ENCODE measurements at places on chromosomes 6 and 20.

- peak; percentile 79 for DNase-seq
Measured at GRCh38 chr6:158703837-158704822, 54.3 kb downstream of the SYTL3 start.

- DNase-seq, result no peak
Measured at GRCh38 chr6:21357262-21357661, 236.3 kb upstream of the SOX4 start.

DNA sequence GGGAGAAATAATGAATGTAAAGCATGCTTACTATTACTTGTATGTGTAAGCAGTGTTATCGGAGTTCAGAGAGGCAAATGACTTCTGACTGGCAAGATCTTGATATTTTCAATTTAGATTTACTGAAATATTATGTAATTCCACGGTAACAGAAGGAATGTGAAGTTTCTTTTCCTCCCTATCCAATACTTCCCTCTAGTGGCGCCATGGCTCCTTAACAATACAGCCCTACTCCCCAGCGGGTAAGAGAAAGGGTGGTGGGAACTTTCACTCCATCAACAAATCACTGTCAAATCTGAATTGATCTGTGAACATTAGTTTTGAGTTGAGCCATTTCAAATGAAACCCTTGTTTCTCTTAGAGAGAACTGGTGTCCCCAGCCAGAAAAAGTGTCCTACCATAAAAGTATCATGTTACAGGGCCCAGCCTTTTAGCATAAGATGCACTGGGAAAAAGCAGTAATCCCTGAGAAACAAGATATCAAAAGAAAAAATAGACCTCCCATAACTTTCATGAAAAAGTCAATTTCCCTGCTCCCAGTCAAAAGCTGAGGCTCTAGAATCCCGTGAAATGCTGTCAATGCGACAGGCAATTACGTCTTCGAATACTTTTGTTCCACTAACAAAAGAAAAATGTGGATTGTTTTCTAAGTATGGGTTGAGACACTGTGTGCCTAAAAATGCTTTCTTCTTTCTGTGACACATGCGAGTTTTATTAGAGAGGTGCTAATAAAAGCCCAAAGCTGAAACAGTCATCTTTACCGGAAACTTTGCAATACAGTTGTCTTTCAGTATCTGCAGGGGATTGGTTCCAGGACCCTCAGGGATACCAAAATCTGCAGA lies 12.9 kb downstream of the COX7A2 start:
- no peak for DNase-seq

- DNase-seq, result no peak
Measured at GRCh38 chr20:4929686-4930397, 71.5 kb downstream of the SLC23A2 start.

DNA sequence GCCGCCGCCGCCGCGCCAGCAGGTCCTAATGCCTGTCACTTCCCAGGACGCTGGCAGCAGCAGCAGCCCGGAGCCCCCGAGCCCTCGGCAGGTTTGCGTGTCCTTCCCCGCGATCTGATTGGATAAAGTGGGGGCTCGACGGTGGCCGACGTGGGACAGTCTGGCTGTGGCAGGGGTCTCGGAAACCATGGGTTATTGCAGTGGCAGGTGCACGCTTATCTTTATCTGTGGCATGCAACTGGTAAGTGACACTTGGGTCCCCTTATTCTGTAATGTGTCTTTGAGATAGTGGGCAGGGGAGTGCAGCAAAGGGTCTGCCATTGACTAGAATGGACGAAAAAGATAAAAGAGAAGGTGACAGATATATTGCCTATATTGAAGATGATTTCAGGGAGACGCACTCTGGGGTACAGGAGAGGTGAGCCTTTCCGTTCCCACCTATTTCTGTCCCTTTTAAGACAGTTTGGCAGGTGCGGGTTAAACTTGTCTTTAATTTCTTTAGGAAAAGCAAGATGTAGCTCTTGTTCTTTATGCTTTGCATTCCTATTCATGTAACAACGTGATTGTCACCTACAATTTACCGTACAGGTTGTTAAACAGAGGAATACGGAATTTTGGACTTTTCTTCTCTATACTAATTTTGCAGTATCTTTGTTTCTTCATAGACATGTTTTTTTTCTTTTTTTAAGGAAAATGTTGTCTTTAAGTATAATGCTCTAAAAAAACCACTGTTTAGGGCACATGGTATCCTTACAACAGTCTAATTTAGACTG lies 535 bp downstream of the NKAIN2 start:
- DNase-seq, result no peak

DNA sequence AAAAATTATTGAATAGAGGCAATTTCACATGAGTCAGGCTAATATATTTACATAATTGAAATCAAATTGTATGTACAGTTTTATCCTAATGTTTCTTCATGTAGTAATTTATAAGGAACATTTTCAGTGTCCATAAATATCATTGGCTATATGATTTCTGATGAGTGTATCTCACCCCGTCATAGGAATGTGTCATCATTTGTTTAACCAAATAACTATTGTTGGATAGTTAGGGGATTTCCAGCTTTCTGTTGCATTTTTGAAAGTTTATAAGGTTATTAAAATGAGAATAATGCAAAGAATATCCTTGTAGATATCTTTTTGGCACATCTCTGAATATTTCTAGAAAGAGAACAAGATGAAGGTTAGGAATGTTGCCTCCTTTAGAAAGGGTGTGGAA lies 39.0 kb downstream of the SYTL3 start:
- DNase-seq, result no peak

GRCh38 chr6:108002365-108003221 lies 44.6 kb upstream of the SEC63 start:
- no peak for DNase-seq

GRCh38 chr6:37135835-37136694 lies 33.9 kb upstream of the PIM1 start:
- DNase-seq, result no peak

GRCh38 chr20:7313047-7313446 lies 545.6 kb downstream of the BMP2 start:
- no peak for DNase-seq

DNA sequence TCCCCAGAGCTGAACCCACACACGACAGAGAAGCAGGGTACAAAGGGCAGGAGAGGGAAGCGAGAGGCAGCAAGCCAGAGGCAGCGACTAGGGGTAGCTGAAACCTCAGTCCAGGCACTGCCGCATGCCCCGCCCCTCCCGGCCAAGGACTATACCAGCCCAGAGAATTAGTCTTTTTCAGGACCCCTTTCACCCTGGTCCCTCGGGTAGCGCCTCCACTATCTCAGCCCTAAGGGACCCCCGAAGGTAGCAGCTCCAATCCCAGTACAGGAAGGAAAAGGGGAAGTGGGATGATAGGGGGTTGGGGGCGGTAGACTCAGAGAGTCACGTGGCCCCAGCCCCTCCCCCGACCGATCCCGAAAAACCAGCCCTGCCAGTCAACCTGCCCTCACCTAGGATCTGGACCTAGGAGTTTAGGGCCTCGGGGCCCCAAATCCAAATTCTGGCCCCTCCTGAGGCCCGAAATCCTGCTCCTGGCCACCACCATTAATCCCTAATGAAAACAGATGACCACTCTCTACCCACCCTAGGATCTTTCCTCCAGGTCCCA lies 1.3 kb downstream of the RGL2 start:
- no peak for DNase-seq

DNA sequence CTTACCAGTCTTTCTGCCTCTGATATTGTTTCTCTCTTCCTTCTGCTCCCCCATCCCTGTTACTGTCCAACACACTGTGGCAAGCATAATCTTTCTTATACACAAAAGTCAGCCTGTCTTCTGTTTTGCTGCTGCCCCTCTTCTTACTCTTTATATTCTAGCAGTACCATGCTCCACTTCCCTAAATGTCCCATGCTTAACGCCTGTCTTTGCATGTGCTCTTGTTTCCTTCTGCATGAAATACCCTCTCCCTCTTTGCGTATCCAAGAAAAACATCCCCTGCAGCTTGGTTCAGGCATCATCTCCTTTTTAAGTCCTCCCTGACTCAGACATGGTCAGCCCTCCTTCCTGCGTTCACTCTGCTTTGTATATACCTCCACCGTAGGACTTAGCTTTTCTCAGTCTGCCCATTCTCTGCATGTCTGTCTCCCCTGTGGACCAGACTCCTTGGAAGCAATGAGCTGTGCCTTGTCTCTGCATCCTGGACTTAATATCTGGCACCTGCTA lies 103.9 kb downstream of the CTNNBL1 start:
- no peak for DNase-seq

DNA sequence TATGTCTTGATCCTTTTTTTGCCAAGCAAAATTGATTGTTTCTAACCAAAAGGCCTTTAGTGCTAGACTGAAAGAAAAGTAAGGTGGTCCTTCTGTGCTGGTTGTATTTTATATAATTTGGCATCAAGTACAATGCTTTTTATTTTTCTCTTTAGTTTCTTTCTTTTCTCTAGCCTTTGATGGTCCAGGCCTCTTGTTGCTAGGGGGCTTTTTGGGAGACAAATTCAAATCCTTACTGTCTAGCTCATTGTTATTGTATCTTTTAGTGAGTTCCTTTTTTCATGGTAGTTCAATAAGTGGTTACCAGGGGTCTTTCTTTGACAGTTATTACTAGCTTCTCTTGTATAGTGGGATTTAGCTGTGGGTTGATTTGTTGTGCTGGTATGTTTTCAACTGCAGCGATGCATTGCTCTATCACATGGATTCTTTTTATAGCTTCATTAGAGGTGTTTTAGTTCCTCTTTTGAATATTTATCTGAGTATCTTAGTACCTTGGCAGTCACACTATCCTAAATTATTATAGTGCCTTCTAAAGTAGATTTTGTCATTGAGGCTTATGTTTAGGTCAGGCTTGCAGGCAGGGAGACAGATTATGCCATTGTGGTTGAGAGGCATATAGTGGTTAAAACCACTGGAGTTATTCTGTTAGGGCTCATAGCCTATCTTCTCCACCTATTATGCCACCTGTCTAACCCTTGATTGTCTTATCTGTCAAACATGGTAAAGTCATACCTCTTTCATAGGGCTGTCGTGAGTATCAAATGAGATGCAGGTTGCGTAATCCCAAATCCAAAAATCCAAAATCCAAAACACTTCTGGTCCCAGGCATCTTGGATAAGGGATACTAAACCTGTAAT lies 49.5 kb downstream of the KCNS1 start:
- no peak for DNase-seq

DNA sequence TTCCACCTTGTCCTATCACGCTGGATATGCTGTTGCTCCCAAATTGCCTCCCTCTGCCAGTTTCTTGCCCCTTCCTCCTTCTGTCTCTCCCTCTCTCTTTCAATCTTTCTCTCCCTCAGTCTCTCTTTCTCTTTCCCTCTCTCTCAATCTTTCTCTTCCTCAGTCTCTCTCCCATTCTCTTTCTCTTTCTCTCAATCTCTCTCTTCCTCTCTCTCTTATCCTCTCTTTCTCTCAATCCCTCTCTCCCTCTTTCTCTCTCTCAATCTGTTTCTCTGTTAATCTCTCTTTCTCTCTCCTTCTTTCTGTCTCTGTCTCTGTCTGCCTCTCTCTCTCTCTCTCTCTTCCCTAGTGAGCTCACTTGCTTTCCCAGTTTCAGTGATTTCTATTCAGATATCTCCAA lies 245.8 kb downstream of the ESR1 start:
- no peak for DNase-seq

- DNase-seq, result peak; percentile 84
Measured at GRCh38 chr6:111483736-111484632, 966 bp upstream of the REV3L start.

DNA sequence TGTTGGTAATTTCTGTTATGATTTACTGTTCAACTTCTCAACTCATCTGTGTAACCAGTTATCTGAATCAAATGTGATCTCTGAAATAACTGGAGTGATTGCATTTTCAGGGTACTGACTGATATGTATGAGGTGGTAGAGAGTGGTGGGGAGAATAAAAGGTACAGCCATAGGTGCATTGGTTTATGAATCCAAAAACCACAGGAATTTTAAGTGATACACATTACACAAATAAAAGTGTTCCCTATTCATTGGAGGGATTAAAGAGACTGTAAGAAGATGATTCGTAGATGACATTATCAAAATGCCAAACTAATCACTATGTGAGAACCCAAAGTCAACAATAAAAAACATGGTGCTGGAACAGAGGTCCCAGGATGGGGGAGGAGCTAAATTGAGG lies 158.7 kb upstream of the RSPO3 start:
- DNase-seq, result no peak

- no peak for DNase-seq
Measured at GRCh38 chr20:4195499-4195898, 180.1 kb upstream of the RNF24 start.

- DNase-seq, result no peak
Measured at GRCh38 chr6:55131616-55132015, 42.7 kb upstream of the HCRTR2 start.

- no peak for DNase-seq
Measured at GRCh38 chr20:7361321-7361720, 578.9 kb downstream of the HAO1 start.

- DNase-seq, result no peak
Measured at GRCh38 chr6:31836047-31836473, 8.5 kb downstream of the HSPA1B start.

DNA sequence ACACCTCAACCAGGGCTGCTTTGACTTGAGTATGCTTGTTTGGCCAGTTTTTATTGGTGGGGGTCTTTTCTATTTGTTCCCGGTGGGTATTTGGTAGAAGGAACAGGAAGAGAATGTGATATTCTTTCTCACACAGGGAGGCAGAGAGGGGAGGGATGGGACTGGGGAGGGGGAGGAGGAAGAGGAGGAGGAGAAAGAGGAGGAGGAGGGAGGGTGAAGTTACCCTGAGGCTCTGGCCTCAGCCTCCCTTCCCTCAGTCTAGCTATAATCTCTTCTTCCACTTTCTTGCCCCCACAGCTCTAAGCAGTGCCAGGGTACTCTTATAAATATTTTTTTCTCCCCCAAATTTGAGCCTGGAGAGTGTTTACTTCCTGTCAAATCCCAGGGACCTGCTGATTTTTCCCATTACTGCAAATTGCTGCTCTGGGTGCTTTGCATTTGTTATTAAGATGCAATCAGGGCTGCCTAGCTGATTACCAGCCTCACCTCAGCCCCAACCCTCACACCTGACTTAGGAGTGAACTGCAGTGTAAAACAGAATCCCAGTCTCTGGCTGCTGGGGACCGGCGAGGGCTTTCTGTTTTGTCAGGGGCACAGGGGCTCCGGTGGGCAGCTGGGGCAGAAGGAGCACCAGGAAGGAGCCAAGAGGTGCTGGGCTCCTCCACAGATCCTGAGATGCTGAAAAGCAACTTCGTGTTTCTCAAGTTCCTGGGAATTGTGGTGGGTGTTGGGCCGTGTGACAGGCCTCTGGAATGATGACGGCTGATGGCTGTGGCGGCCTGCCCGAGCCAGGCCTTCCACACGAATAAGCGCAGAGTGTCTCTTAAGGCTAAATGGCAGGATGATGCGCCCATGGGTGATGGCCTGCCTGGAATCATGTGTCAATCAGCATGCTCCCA lies 141.4 kb downstream of the CD83 start:
- no peak for DNase-seq

Data from stimulated activated CD4-positive, alpha-beta T cell treated with anti-CD3 and anti-CD28 coated beads, Interleukin-4, amount 100 ng/mL, for 24 hours (primary cell).